Osteocyte (in vitro differentiated cells): ENCODE measurements at places on chromosomes 1 and 21. TPM values are rescaled to one million over a fixed set of nuclear protein-coding genes. Genes with fewer than 3 reads are reported as not detected.

DNA sequence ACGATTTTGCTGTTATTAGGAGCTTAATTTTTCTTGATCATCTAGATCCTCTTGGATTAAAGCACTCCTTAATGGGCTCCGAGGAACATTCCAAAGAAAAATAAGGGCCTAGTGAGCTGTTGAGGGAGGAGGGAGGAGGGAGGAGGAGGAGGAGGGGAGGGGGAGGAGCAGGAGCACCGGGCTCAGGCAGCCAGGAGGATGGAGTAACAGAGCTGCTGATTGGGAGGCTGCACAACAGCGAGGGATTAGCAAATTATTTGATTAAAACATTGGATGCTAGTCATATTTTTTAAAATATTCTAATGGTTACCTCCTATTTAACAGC, 302.1 kb upstream of the RRP15 start:
- no peak for DNase-seq
- no peak overlapping the region for H3K27ac ChIP-seq
- no peak overlapping the region for H3K4me3 ChIP-seq
- H3K4me1 ChIP-seq, result no peaks in the 10 kb centered on the region
- H3K36me3 ChIP-seq, result no peaks in the 10 kb centered on the region
- H3K27me3 ChIP-seq, result peaks cover 12% of the 10 kb centered on the region

GRCh38 chr1:21912038-21912758, 24.9 kb downstream of the HSPG2 start:
- DNase-seq, result no peak
- H3K27me3 ChIP-seq, result no peaks in the 10 kb centered on the region

- H3K27me3 ChIP-seq, result no peaks in the 10 kb centered on the region
- H3K4me1 ChIP-seq, result peaks cover 15% of the 10 kb centered on the region
- no peaks in the 10 kb centered on the region for H3K36me3 ChIP-seq
- H3K4me3 ChIP-seq, result no peak overlapping the region
- H3K27ac ChIP-seq, result peak overlapping the region; percentile 75
Measured at GRCh38 chr1:6360117-6360496, 33.5 kb downstream of the ACOT7 start.

DNA sequence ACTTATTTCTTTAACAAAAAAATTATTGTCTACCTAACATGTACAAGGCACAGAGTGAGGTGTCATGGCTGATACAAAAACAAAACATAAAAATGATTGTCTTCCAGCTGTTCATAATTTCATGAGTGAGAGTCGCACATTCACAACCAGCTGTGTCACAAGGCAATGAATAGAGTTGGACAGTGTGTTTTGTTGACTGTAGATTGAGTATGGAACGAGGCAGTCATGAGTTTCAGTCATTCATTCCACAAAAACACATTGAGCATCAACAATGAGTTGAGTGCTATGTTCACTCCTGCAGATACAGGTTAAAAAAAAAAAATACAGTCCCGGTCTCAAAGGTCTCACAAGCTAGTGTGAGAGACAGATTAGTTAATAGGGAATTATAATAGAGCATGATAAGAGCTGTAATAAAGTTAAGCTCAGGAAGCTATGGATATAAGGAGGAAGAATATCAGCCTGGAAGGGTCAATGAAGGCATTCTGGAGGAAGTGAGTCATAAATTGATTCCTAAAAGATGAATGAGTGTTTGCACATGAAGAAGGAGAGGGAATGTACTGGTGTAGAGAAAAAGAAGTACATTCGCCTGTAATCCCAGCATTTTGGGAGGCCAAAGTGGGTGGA, 47.8 kb upstream of the ARHGAP29 start:
- H3K4me3 ChIP-seq, result no peak overlapping the region
- H3K27me3 ChIP-seq, result peaks cover under 1% of the 10 kb centered on the region
- H3K36me3 ChIP-seq, result no peaks in the 10 kb centered on the region
- DNase-seq, result no peak

Gene NUDT4B
- total RNA-seq, result 0.68 TPM in 1 of 2 replicates, not detected in the other

DNA sequence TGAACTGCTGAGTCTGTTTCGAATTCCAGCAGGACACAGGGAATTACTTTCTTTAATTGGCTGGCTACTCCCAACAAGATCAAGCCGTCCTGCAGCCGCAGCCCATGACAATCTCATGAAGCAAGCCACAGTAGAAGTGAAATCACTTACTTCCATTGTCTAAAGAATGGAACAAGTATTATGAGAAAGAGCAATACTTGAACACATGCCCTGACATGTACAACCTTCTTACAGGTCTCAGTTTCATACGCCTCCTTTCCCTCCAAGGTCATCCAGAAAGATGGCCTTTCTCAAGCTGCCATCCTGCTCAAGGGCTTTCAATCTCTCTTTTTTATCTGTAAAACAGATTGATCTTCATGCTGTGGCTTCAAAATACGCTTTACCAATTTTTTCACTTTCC, 85.1 kb downstream of the PCSK9 start:
- H3K4me3 ChIP-seq, result no peak overlapping the region
- no peaks in the 10 kb centered on the region for H3K4me1 ChIP-seq
- no peaks in the 10 kb centered on the region for H3K27me3 ChIP-seq
- no peak for DNase-seq
- no peak overlapping the region for H3K27ac ChIP-seq
- H3K36me3 ChIP-seq, result peaks cover 81% of the 10 kb centered on the region

Gene FNDC10
- total RNA-seq, result 25.6 and 28.0 TPM in 2 replicates

Gene CA14
- not detected in 2 replicates for total RNA-seq

GRCh38 chr1:41330588-41331545, 30.4 kb upstream of the FOXO6 start:
- H3K4me3 ChIP-seq, result no peak overlapping the region
- H3K27me3 ChIP-seq, result peaks cover 9% of the 10 kb centered on the region
- DNase-seq, result peak; percentile 70
- no peak overlapping the region for H3K27ac ChIP-seq
- no peaks in the 10 kb centered on the region for H3K4me1 ChIP-seq

- peaks cover 5% of the 10 kb centered on the region for H3K4me1 ChIP-seq
- no peak overlapping the region for H3K4me3 ChIP-seq
- no peak overlapping the region for H3K27ac ChIP-seq
- DNase-seq, result no peak
- H3K36me3 ChIP-seq, result peaks cover 26% of the 10 kb centered on the region
- H3K27me3 ChIP-seq, result no peaks in the 10 kb centered on the region
Measured at GRCh38 chr1:176073524-176074157, 133.4 kb downstream of the COP1 start.

Gene CFHR3
- total RNA-seq, result 0.42 and 0.54 TPM in 2 replicates

Gene CFAP107
- not detected in 2 replicates for total RNA-seq

DNA sequence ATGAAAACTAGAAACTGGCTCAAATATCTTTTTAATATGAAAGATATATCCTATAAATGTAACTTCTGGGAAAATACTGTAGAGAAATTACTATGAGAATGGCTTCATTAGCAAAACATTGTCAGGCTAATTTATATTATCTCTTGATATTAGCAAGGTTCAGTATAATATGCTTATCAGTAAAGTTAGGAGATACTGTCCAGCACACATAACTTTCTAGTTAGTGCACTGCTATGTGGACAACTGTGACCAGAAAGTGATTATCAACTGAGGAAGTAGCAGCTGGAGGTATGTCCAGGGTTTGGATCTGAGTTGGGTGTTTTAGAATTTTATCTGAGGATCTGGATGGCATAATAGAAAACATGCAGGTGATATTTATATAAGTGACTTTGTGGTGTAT, 7.5 kb downstream of the LRRC8C start:
- peaks cover 5% of the 10 kb centered on the region for H3K4me1 ChIP-seq
- no peak overlapping the region for H3K27ac ChIP-seq
- DNase-seq, result no peak
- no peaks in the 10 kb centered on the region for H3K36me3 ChIP-seq
- H3K4me3 ChIP-seq, result no peak overlapping the region

- H3K4me3 ChIP-seq, result no peak overlapping the region
- no peaks in the 10 kb centered on the region for H3K4me1 ChIP-seq
- peaks cover 36% of the 10 kb centered on the region for H3K36me3 ChIP-seq
- H3K27me3 ChIP-seq, result no peaks in the 10 kb centered on the region
- no peak overlapping the region for H3K27ac ChIP-seq
Measured at GRCh38 chr1:3633344-3634058, 8.7 kb downstream of the TPRG1L start.

DNA sequence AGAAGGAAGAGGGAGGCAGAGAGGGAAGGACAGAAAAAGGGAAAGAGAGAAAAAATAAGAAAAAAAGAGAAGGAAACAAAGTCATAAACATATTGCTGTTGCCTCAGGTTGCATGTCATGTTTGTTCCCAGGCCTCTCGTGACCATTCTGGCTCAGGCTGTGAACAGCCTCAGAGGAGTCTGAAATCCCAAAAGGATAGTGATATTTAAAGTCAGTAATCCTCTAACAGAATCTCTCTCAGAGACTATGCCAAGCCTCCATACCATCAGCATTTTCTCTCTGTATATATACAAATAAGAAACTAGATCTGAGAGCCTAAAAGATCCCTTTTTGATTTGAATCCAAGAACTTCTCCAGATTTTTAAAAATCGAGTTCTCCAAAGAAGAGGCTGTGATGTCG, 35.2 kb downstream of the GORAB start:
- H3K4me3 ChIP-seq, result peak overlapping the region; percentile 15
- H3K27me3 ChIP-seq, result no peaks in the 10 kb centered on the region
- DNase-seq, result no peak
- H3K36me3 ChIP-seq, result peaks cover 10% of the 10 kb centered on the region

Gene CNTN2
- not detected in 2 replicates for total RNA-seq

Gene SYTL1
- 0.46 and 0.97 TPM in 2 replicates for total RNA-seq

GRCh38 chr1:25099343-25099951, 132.9 kb downstream of the SYF2 start:
- peaks cover 54% of the 10 kb centered on the region for H3K27me3 ChIP-seq
- H3K4me3 ChIP-seq, result no peak overlapping the region
- H3K27ac ChIP-seq, result no peak overlapping the region
- no peaks in the 10 kb centered on the region for H3K36me3 ChIP-seq

DNA sequence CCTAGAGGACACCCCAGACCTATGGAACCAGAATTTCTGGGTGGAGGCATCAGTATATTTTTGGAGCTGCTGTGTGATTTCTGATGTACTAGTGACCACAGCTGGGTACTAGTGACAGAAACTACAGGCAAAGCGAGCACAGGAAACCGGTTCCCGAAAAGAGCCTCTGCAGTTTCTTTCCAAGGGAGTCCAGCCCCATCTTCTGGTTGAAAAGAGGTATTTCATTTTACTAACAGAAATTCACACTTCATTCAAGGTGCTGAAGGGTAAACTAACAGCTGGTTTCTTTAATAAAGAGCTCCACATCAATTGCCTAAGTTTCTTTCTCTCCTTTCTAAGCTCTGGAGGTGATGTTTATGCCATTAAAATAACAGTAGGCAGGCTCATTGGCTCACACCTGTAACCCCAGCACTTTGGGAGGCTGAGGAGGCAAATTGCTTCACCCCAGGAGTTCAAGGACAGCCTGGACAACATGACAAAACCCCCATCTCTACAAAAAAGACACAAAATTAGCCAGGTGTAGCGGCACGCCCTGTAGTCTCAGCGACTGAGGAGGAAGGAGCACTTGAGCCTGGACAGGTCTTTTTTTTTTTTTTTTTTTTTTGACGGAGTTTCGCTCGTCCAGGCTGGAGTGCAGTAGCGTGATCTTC, 22.0 kb downstream of the THAP3 start:
- H3K27me3 ChIP-seq, result no peaks in the 10 kb centered on the region
- H3K4me3 ChIP-seq, result no peak overlapping the region
- H3K4me1 ChIP-seq, result no peaks in the 10 kb centered on the region
- DNase-seq, result no peak
- H3K27ac ChIP-seq, result no peak overlapping the region
- peaks cover 17% of the 10 kb centered on the region for H3K36me3 ChIP-seq
